ENCODE measurements at places on chromosomes 12 and 14.

DNA sequence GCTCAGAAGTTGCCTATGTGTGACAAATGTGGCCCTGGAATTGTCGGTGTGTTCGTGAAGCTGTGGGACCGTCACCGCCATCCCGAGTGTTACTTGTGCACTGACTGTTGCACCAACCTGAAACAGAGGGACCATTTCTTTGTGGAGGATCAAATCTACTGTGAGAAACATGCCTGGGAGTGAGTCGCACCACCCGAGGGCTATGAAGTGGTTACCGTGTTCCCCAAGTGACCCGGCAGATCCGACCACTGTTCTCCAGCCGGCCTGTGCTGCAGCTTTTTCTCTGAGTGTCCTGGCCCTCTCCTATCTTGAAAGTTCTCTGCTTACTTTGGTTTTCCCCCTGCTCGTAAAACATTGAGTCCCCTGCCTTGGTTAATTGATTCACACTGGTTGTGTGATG lies 65.3 kb downstream of the VCPKMT start:
- DNase-seq, result no peak

DNA sequence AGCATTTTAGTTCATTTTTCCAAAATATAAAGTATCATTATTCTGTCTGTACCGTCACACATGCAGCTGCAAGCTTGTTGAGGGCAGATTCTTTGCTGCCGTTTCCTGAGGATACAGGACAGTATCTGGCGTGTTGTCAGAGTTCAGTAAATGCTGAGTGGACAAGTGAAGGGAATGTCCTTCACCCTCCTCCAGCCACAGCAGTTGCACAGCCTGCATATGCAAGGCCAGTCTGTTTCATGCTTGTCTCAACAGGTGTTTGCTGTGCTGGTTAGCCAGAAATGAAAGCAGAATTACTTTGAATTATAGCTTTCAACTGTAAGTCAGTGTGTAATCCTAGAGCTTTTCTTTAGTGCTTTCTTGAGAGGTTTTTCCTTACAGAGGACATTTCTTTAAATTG lies 36.5 kb downstream of the TDP1 start:
- DNase-seq, result no peak

DNA sequence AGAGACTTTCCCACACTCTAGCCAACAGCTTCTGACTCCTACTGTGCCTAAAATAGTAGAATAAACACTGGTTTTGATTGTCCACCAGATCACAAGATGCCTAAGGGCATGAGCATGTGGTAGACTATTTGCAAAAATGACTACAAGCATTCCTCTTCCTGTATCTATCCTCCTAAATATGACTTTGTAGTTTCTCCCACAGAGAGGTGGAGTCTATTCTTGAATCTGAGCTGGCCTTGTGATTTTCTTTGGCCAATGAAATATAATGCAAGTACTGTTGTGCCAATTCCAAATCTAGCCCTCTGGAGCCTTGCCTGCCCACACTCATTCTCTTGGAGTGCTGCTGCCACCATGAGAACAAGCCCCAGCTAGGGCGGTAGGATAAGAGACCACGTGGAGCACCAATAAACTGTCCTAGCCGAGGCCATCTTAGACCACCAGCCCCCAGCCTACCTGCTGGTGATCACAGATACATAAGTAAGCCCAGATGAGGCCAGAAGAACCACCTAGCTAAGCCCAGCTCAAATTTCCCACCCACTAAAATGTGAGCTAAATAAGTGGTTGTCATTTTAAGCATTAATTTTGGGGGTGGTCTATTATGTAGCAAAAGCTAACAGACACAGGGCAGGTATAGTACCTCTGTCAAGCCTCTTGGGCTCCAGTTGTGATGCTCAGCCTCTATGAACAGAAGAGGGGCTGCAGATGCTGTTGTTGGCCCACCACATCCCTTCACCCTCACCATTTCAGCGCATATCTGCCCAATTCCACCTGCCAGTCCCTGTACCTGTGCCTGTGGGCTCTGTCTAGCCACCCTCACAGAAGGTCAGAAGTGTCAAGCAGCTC lies 17.9 kb downstream of the ZFP36L1 start:
- DNase-seq, result peak; percentile 80

- DNase-seq, result no peak
Measured at GRCh38 chr12:132686825-132687210, 324 bp downstream of the POLE start.

- no peak for DNase-seq
Measured at GRCh38 chr12:22312336-22312735, 22.2 kb downstream of the ST8SIA1 start.

- no peak for DNase-seq
Measured at GRCh38 chr12:29317556-29318363, 63.2 kb downstream of the ERGIC2 start.

All from NCI-H226 (cell line).